HCT116 (cell line): ENCODE measurements at places on chromosomes 1 and 21. TPM values are rescaled to one million over a fixed set of nuclear protein-coding genes. Genes with fewer than 3 reads are reported as not detected.
A peak's percentile ranks its signal among the peaks of the same experiment; 100 is the strongest.

Gene FCRL2
- not detected for total RNA-seq

Gene OR2M3
- total RNA-seq: not detected

Gene LORICRIN
- total RNA-seq: not detected

DNA sequence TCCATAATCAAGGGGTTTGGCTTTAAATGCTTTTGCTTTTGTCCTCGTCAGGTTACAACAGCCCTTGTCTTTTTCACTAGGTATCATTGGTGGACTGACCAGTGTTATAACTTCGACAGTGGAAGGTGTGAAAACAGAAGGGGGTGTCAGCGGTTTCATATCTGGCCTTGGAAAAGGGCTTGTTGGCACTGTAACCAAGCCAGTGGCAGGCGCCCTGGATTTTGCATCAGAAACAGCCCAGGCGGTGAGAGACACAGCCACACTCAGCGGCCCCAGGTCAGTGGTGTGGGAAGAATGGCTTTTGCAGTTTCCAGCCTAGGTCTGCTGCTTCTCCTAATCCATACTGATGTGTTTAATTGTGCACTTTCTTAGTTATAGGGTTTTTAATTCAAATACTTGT is 157.9 kb downstream of the DHRS3 start:
- no peak for DNase-seq

DNA sequence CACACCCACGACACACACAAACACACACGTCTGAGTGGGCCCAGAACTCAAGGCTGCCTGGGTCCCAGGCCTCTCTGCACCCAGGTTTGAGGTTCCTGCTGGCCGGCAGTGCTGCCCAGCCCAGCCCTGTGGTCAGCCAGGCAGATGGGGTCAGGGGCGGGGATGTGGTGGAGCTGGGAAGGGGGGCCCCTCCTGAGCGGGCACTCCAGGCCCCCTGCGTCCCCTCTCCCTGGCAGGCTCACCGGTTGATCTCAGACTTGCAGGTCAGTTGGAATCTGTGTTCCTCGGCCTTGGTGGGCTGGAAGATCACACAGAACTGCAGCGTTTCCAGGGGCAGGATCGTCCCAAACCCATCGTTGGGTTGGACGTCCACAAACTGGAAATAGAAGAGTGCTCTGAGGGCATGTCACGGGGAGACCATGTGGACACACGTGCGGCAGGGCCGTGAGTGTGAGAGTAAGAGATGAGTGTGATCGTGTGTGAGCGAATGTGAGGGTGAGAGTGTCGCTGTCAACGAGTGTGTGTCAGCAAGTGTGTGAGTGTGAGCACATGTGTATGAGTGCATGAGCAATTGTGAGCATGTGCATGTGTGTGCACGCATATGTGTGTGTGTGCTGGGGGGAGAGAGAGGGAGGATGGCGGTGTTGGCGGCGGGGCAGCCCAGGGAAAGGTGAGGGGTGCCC is 19.7 kb upstream of the TMEM52 start:
- DNase-seq: no peak

DNA sequence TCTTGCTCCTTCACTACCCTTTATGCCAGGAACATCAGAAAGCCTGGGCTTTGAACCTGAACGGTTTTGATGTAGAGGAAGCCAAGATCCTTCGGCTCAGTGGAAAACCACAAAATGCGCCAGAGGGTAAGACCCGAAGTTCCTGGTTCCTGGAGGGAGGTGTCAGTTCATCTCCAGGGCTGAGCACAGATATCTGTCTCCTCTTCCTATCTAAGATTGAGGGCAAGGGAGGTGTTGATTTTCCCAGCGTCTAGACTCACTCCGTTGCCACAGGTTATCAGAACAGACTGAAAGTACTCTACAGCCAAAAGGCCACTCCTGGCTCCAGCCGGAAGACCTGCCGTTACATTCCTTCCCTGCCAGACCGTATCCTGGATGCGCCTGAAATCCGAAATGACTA is 915 bp downstream of the CDC20 start:
- DNase-seq: no peak

DNA sequence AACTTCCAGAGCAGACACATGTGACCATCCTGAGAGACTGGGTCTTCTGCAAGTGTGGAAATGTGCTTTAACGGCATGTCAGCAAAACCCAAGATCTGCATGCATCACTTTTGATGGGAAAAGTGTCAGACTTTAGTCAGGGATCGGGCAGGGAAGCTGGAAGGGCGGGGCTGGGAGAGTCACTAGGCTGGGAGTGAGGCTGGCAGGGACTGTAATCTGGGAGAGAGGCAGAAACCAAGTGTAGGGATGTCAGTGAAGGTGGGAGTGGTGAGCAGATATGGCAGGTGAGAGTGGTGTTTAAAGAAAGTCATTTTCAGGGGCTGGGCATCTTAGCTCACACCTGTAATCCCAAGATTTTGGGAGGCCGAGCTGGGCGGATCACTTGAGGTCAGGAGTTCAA is 11.3 kb downstream of the CDA start:
- DNase-seq: no peak

GRCh38 chr21:25577424-25578055 is 29.7 kb downstream of the MRPL39 start:
- no peak for DNase-seq

DNA sequence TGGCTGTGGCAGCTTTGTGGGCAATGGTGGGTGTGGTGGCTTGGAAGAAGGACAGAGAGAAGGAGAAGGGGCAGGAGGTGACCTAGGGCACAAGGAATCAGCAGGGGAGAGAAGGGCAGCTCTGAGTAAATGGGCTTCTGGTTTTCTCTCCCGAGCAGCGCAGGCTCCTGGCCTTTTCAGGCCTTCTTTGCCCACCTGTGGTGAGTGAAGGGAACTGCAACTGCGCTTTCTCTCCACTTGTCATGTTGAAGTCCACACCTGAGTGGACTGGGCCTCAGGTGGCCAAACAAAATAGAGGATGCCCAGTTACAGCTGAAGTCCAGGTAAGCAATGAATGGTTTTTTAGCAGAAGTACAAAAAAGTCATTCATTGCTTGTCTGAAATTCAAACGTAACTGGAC is 29.4 kb upstream of the KCNA10 start:
- DNase-seq: peak; percentile 22
